ENCODE measurements at places on chromosomes 13 and 19. TPM values are rescaled to one million over a fixed set of nuclear protein-coding genes. Genes with fewer than 3 reads are reported as not detected.

Gene WDR18
- 38.9 TPM for total RNA-seq

DNA sequence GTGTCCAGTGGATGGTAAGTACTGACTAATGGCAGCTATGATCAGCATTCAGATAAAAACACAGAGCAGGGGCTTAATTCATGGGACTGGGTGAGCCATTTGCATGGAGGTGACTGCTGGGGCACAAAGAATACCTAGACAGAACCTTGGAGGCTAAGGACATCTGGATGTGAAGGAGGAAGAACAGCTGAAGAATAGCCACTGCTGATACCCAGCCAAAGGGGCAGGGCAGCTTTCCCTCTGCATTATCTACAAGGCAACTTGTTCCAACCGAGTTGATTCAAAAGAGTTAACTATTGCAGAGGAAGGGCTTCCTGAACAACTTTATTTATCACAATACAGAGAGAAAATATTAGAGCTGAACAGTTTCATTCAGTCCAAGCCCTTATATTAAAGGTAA, 13.1 kb upstream of the THSD1 start:
- DNase-seq: no peak

GRCh38 chr13:24187185-24187584, 26.7 kb downstream of the SPATA13 start:
- DNase-seq: peak; percentile 64

Gene GGN
- under 0.01 TPM for total RNA-seq

GRCh38 chr19:23991170-23991569, 76.5 kb downstream of the ZNF726 start:
- no peak for DNase-seq

DNA sequence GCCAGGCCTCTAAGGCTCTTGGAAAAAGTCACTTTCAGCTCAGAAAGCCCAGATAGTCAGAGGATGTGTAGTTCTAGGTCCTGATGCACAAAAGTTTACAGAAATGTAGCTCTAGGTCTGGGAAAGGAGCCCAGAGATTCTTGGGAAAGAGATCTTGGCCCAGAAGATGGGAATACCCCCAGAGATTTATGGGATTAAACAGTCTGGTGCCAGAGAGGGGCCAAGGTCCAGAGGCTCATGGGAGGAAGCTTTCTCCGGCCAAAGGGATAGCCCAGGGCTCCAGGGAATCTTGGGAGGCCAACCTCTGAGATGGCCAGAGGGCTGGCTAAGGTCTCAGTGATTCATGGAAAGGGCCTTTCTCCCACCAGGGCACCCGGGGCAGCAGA, 15.2 kb downstream of the BCAT2 start:
- no peak for DNase-seq

DNA sequence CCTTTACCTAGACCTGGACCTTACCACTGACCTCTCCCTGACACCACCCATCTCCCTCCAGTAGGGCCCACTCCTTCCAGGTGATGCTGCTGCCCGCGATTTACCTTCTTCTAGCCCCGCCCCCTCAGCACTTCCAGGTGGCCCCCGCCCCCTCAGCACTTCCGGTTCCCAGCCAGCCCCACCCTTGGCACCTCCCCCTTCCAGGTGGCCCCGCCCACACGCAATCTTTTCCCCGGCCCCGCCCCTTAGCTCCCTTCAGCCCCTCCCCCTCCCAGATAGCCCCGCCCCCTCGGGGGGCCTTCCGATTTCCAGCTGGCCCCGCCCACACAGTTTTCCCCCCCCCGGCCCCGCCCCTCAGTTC, 586 bp downstream of the LIG1 start:
- peak; percentile 56 for DNase-seq

GRCh38 chr19:1057176-1057855, 9.7 kb upstream of the ARHGAP45 start:
- DNase-seq: peak; percentile 67
